Smooth muscle cell of the brain vasculature (primary cell): ENCODE measurements at places on chromosomes 12 and 14.

DNA sequence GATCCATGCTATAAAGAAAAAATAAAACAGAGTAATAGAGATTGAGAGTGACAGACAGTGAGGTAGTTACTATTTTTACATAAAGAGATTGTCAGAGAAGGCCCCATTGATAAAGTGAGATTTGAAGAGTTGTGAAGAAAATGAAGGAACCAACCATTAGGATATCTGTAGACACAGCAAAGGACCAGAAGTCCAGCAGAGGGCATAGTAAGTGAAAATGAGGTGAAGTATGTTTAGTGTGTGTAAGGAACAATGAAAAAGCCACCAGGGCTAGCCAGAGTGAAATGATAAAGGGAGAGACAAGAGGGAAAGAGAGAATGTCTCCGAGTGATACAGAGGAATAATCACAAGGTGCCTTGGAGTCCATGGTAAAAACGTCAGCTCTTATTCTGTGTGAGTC lies 411.0 kb downstream of the NELL2 start:
- DNase-seq = no peak

- DNase-seq = no peak
Measured at GRCh38 chr12:120534203-120534702, at the start of gene RNF10. RNF10 (plus strand) TSS chr12:120534356; CDS start chr12:120534812, 456 bp downstream.

DNA sequence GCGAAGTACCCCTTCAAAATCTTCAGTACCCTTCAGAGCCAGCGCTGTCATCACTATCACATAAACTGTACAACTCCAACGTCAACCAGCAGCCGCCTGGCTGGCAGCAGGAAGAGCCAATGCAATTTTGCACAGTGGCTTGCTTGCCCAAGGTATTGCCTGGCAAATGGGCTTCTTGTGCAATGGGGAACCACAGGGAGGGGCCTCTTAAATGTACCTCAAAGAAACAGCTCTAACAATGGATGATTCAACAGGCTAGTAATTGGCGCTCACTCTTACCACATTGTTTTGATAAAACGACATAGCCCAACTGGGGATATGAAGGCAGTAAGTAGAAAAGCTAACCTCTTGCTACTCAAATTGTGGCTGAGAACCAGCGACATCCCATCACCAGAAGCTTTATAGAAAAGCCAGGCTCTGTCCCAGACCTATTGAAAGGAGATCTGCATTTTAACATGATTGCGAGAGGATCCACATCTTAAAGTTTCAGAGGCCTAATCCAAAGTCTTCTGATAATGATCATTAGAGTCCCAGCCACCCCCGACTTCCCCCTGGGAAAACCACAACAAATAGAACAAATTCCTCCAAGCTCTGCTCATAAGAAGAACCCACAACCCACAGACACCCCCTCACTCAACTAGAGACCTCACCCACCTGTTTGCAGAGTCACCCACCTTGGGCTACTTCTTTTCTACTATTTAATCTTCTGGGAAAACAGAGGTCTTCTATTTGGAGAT lies 125.3 kb upstream of the HIF1A start:
- DNase-seq = no peak

DNA sequence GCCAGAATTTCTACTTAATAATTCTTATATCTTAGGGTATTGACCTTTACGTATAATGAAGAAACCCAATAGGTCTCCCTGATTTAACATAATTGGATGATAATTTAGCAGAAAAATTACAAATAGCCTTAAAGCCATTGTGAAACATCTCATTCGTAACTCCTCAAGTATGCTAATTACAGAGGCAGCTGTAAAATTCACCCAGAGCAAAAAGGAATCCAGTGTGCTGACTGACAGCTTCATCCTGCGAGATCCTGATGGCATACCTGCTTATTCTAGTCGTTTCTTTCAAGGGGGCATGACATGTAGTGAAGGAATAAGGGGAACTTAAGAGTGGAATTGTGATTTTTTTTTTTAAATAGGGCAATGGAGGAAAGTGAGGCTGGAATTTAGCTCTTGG lies 291.5 kb downstream of the FUT8 start:
- no peak for DNase-seq

- DNase-seq = no peak
Measured at GRCh38 chr14:24283796-24284460, 12.5 kb upstream of the RABGGTA start.

- no peak for DNase-seq
Measured at GRCh38 chr14:58746261-58746660, 108.5 kb downstream of the DACT1 start.

GRCh38 chr14:38211255-38211735 lies 3.6 kb downstream of the SSTR1 start:
- no peak for DNase-seq

- DNase-seq = peak; percentile 58
Measured at GRCh38 chr12:110266980-110267620, 13.9 kb upstream of the ATP2A2 start.

GRCh38 chr14:26526137-26526536 lies 71.7 kb downstream of the NOVA1 start:
- DNase-seq = no peak

DNA sequence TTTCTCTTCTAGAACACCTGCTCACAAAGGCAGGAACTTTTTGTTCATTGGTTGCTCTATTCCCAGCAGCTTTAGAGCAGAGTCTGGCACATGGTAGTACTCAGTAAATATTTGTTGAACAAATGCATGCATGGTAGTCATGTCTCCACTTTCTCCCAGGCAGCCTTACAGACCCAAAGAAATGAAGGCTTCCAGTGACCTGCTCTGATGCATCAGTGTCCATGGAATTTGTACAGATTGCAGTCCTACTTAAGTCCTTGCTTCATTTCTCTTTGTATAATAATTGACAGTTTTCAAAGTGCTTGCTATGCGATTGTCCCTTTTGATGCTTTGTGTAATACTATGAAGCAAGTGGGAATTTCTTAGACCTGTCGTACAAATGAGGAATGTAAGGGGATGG lies 119.6 kb downstream of the DERA start:
- no peak for DNase-seq

- no peak for DNase-seq
Measured at GRCh38 chr12:69331519-69331908, 16.7 kb upstream of the LYZ start.

GRCh38 chr14:93510056-93510455 lies 79.3 kb downstream of the UNC79 start:
- DNase-seq = no peak

DNA sequence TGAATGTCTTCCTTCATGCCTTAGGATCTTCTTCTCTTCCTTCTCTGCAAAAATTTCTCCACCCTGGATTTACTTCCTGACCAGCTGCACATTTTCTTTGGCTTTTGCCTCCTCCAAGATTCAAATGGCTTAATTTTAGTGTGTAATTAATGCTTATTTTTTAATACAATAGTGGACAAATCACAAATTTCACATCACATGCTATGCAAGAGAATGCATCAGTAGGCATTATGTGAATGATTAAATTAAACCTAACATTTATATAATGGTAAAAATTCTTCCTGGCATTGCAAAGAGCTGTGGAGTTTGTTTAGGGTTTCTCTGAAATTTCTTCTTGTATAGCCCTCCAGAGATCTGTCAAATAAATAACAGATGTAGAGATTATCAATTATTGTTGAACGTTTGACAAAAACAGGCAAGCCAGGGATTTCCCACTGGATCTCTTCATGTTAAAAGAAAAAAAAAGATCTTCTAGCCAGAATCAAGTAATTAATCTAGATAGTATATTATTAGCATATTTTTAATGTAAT lies 84.4 kb downstream of the NAV3 start:
- no peak for DNase-seq

GRCh38 chr12:4769073-4769472 lies 48.9 kb downstream of the GALNT8 start:
- DNase-seq = no peak

DNA sequence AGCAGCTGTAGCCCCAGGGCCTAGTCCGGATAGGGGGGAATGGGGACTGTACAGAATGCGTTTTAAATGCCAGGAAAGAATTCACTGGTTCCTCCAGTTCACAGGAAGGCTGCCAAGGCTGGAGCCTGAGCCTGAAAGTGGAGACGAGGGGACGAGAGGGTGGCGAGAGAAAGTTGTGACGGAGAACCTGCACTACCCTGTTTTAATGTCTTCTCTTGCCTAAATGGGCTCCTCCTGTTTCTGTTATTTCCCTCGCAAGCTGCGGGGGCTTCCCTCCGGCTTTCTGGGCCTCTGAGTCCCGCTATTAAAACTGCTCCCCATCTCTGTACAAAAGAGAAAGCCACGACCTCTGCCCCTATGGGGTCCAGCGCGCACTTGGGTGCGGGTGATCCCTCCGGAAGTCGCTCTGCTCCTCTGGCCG lies 4.5 kb downstream of the C1QL4 start:
- no peak for DNase-seq

DNA sequence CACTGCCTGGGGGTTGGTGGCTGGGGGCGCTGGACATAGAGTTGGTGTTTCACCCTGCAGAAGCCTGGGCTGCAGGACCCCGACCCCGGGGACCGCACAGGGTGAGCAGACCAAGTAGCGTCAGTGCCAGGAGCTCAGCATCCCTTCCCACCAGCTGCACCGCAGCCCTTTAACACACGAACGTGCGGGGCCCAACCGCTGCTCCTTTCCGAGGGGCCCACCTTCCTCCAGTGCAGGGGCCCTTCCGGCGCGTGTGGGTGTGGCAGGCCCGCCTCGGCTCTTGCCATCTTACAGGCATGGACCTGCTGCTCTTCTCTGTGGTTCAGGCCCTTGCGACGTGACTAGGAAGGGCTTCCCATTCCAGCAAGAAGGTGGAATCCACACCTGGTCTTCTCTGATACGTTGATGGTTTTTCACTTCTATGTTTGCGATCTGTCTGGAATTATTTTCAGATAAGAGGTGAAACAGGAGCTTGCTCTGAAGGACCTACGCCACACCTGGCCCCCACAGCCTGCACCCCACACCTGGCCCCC lies 47.8 kb downstream of the LRCOL1 start:
- no peak for DNase-seq

GRCh38 chr14:105093431-105094192 lies 28.4 kb upstream of the GPR132 start:
- DNase-seq = no peak

DNA sequence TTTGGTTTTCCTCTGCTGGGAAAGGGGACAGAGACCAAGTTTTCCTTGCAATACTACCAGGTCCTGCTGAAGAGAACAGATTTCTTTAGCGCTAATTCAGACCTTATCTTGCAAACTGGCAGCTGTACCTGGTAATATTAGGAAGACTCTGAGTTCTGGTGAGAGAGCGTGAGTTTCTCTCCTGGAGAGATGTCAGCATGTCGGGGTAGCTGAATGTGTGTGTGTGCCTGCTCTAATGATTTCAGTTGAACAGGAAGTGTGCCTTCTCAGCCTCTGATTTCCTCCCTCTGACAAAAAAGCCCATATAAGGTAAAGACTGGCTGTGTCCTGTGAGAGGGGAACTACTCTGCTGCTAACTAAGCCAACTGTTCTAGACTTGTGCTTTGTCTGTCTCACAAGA lies 10.3 kb upstream of the ERP27 start:
- DNase-seq = no peak

DNA sequence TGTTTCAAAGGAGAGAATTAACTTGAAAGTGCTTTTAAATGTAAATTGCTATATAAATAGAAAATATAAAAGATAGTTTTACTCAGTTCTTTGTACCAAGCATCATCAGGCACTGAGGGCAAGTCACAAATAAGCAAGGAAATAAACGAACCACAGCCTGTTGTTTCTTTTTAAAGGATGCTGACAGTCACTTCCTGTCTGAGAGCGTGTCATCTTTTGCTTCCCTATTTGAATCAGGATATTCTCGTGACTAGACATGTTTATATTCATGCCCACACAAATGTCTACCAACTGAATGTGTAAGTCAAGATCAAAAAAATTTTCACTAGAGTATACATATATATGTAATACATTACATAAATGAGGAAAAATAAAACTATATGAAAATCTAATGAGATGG lies 31.4 kb upstream of the SLC2A13 start:
- no peak for DNase-seq

- no peak for DNase-seq
Measured at GRCh38 chr14:79573486-79573885, 637.8 kb downstream of the DIO2 start.

DNA sequence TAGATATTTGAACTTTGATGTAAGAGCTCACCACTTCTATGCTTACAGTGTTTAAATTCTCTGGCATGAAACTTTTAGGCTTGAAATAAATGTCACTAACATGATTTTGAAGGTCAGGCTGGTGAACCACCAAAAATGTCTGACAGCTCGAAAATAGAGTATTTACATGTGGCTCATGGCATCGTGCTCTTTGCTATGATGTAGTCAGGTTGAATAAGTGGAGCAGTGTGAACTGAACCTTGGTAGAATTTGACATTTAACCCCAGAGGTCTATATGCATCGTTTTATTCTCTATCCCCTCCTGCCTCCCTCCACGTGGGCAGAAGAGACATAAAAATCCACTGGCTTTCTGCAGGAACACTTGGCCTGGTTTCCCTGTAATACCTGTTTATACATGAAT lies 369.7 kb upstream of the ATP2B1 start:
- no peak for DNase-seq
